ENCODE measurements at places on chromosomes 5 and 9.

DNA sequence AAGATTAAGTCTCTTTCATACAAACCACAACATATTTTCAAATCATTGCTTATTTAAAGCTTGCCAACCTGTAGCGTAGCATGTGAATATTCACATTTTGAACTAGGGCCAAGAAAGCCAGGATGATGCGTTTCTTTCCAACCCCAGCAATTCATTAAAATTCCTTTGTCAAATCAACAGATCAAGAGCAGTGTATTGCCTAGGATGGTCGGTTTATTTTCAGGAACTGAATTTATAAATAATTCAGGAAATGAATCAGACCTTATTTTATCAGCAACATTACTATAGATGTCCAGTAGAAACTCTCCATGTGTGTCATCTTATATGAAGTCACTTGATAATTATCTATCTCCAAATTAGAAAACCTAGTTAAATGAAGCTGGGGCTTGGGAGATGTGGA, 13.2 kb upstream of the AUH start:
- peak; percentile 66 for DNase-seq

- no peak for DNase-seq
Observed at GRCh38 chr5:80055491-80056170, 20.5 kb downstream of the THBS4 start.

DNA sequence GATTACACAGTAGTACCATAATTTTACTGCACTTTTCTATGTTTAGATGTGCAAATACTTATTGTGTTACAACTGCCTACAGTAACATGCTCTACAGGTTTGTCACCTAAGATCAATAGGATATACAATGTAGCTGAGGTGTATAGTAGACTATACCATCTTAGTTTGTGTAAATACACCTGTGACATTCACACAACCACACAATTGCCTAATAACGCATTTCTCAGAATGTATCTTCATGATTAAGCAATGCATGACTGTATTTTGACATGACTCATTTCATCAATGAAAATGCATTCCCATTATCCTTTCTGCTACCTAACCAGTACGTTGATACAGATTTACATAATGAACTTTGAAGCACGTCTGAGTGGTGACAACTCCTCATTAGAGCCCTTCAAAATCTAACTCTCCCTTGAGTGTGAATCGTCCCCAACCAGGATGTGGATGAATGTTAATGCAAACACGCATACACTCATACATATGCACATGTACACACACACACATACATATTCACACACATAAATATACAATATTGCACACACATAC, 28.4 kb downstream of the GZMK start:
- DNase-seq: no peak

- DNase-seq: no peak
Observed at GRCh38 chr5:138372225-138372624, 19.7 kb downstream of the KDM3B start.

DNA sequence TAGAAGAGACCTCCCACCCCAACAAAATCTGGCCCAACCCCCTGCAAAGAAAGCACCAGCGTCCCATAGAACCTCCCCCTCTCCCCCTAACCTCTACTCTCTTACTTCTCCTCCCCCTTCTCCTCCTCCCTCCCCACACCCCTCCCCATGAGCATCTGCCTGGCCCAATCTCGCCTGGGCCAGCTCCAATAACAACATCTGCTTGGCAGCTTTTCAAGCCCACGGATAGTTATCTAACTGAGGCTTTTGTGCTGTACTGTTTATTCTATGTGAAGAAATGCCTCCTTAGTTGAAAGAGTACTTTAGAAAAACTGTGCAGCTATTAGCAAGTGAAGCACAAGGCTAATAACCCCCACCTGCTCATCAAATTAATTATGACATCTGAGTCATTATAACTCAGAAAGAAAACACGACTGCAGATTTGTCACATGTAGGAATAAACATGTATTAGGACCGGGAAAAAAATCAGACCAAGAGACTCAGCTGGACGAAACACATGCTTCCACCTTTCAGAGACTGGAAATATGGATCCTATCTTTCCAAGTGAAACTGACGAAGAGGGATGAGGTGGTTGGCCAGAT, 42.8 kb downstream of the NFIB start:
- DNase-seq: no peak

GRCh38 chr5:133400120-133400519, 212.2 kb downstream of the FSTL4 start:
- DNase-seq: no peak

DNA sequence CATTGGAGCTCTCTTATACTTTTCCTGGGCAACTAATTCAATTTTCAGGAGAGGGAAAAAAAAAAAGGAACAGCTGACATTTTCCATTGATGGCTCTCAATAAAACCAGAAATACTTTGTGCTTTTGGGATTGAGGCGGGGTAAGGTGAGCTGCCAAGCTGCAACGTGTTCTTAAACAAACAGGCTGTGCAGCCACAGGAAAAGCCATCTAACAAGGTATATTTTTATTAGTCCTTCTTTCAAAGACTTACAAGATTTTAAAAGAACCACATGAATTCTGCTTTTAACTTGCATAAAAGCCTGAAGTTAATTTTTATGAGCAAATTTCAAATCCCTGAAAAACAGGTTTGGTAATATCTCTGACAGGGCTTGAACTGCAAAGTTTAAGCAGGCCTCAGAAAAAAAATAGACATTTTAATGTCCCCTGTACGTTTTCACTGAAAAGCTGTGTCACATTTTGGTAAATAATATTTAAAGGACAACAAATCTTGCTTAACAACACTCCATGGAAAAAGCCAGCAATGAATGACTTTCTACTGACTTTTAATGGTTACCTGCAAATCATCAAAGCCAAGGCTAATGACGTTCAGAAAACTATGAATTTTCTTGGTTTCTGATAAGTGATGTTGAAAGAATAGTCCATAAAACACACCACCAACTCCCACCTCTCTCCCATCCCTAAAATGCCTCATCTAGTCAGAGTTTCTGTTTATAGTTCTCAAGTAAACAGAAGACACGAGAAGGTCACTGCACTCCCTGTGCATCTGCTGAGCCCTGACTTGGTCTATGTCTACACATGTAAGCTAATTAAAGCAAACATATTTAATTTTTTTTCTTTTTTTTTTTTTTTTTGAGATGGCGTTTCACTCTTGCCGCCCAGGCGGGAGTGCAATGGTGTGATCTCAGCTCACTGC, 433.6 kb downstream of the PIK3R1 start:
- DNase-seq: no peak

GRCh38 chr5:120510994-120511686, 47.0 kb downstream of the PRR16 start:
- no peak for DNase-seq

- no peak for DNase-seq
Observed at GRCh38 chr9:6779417-6780241, 21.9 kb downstream of the KDM4C start.

GRCh38 chr9:132014218-132014805, 65.4 kb downstream of the MED27 start:
- no peak for DNase-seq

GRCh38 chr5:76861612-76862011, 11.8 kb downstream of the S100Z start:
- no peak for DNase-seq

DNA sequence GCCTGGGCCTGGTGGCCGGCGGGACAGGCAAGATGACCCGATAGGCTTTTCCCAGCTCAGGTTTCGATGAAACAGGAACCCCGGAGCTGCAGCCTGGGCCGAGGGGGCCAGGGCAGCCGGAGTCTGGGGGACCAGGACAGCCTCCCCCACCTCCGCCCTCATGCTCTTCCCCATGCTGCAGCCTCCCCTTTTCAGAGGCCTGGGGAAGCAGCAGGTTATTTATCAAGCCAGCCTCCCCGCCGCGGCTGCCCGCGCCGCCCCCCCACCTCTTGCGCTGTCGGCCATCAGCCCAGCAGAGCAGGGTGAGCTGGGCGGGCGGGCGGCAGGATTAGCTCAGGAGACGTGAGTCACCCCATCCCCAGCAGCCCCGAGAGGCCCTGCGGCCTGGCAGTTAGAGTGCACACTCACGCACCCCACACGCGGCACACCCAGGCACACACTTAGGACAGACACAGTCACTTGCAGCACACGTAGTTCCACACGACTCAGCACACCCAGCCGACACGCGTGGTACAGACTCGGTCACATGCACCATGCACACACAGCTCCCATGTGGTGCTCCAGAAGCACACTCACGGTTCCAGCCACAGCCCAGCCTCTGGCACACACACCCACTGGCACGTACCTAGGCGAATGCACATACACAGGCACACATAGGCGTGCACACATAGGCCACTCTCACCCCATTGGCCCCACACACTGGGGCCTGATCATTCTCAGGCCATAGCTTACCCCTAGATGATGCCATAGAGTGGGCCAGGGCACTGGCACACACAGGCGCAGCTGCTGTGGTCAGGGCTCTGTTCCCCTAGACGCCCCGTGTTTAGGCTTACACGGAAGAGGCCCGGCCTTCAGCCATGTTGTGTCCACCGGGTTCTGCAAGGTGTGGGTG, 13.0 kb downstream of the CXXC5 start:
- peak; percentile 89 for DNase-seq

GRCh38 chr5:102277144-102277543, 18.9 kb downstream of the SLCO4C1 start:
- DNase-seq: no peak

DNA sequence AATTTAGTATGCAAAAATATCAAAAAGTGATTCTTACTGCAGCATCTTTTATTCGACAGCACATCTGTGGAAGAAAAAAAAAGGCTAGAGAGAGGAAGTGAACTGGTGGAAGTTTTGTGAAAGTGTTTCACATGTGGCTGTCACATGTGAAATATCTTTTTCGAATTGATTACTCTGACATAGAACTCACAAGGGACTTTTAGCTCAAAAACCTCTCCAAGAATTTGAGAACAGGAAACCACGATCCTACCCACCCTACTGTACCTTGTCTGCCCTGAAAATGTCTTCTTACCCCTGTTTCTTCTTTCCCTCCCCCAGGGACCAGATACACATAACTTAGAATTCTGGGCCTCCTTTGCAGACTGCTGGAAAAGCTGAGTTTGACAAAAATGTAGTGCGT, 106.5 kb upstream of the PRRC1 start:
- no peak for DNase-seq

DNA sequence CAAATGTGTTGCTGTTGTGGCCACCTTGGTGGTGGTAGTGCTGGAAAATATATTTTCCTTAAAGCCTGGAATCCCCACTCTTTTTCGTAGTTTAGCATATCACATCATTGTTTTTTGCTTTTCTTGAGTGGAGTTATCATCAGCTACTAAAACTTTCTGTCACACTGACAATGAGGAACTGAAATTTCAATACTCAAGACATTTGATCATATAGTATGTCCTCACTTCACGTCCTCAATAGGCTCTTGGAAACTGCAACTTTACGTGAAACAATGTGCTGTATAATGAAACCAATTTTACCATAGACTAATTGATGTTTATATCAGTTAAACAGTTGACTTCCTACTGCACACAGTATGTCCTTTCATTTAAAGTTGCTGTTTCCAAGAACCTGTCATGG, 265.8 kb downstream of the ADGRV1 start:
- no peak for DNase-seq

All from GM04504 (cell line).